ENCODE measurements at places on chromosomes 1 and 21.

- DNase-seq = no peak
Measured at GRCh38 chr1:4602462-4603294, 51.7 kb upstream of the AJAP1 start.

- peak; percentile 65 for DNase-seq
Measured at GRCh38 chr1:36609241-36610027, 126.7 kb upstream of the CSF3R start.

DNA sequence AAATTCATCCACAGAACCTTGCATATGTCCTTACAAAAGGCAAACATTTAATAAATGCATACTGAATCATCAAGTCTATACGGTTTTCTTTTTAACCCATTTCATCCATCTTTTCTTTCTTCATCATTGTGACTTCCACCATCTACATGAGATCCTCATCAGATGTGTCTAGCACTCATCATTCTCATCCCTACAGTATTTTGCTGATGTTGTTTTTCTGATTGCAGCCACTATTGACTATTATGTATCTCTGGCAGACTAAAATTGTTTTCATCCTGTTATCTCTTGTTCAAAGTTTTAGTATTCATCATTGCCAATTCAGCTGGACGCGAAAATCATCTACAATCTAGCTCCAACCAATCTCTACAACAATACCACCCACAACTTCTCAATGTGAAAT is 5.9 kb downstream of the LRIF1 start:
- DNase-seq = no peak

- DNase-seq = peak; percentile 45
Measured at GRCh38 chr1:171352554-171352953, 38.6 kb downstream of the FMO4 start.

GRCh38 chr1:17002524-17002902 is 9.2 kb downstream of the ATP13A2 start:
- no peak for DNase-seq

DNA sequence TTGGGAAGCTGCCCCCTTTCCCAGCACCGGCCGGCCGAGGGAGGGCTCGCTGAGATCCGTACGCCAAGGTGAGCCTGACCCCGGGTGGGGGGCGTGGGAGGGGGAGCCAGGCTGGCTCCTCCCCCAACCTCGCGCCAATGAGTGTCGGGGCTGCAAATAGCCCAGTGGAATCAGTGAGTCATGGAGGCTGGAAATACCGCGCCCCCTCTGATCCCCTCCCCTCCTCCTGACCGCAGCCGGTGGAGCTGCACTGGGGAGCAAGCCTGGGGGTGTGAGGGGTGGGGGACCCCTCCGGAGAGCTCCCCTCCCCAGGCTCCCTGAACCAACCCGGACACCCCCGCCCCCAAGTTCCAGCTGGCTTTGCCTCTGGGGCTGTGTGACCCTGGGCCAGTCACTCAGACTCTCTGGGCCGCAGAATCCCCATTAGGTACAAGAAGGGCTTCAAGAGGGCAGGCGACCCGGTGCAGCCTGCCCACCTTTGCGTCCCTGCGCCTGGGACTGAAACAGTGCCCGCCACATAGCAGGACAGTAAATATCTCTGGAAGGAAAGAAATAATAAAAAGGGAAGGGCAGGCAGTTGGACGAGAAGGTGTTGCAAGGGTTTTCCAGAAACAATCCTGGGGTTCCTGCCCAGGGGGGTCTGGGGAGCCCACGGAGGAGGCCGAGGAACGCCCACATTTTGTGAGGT is 4.5 kb downstream of the HSPB7 start:
- peak; percentile 72 for DNase-seq

GRCh38 chr1:107124694-107125093 is 16.1 kb upstream of the NTNG1 start:
- DNase-seq = no peak

GRCh38 chr1:36829961-36830360 is 204.4 kb downstream of the GRIK3 start:
- no peak for DNase-seq

DNA sequence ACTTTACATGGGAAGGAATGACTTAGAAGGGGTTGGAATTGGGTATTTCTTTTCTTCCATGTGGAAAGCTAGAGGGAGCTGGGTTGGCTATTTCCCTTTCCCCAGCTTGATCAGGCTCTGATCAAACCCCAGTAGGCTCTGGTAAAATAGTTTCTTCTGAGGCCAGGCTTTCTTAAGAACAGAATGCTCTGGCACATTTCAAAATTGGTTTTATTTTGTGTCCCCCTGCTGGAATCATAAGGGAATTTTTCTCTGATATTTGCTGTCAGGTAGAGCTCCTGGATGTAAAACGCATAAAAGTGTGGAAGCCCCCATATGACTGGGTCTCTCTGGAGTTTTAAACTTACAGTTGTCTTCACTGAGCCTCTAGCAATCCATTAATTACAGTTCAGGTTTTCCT is 17.1 kb upstream of the APOBEC4 start:
- DNase-seq = no peak

GRCh38 chr1:22751124-22751531 is 40.5 kb downstream of the EPHB2 start:
- no peak for DNase-seq

DNA sequence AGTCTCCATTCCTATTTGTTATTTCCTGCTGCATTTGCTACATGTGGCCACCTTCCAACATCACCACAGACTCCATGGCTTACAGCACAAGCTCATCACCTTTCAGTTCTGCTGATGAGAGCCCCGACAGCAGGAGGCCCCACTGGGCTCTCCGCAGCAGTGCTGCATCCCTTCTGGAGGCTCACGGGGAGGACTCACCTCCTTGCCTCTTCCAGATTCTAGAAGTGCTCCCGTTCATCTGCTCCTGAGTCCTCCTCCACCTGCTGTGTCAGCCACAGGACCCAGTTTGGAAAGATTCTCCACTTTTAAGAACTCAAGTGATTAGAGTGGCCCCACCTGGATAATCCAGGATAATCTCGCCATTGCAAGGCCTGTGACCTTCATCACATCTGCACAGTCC is 167.6 kb downstream of the PCBP3 start:
- no peak for DNase-seq

- DNase-seq = no peak
Measured at GRCh38 chr1:57874418-57874877, 450.6 kb upstream of the DAB1 start.

DNA sequence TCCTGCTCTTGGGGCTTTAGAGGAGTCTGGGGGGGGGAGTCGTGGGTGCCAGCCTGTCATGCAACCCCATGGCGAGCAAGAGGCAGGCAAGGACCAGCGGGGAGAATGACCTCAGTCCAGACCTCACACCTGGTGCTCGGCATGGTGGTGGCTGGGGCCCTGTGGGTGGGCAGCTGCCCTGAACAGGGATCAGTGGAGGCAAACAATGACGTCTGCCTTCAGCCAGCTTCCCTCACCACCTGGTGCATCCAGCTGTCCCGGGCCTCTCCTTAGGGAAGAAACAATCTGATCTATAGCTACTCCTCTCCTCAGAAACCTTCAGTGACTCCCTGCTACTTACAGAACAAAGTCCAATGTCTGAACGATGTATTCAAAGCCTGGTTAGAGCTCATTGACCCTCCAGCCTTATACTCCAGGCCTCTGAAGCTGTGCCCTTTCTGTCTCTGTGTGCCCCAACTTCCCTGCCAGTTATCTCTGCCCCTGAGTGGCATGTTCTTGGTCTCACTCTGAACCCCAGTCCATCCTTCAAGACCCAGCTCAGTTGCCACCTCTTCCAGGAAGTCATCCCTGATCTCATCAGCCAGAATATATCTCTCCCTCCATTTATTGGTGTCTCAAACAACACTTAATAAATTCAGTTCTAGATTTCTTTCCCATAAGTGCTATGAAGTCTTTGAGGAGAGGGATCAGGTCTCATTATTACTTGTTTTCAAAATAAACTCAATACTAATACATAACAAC is 6.6 kb downstream of the PADI2 start:
- no peak for DNase-seq

GRCh38 chr1:27659497-27660299 is 12.3 kb downstream of the IFI6 start:
- peak; percentile 94 for DNase-seq

GRCh38 chr21:45178070-45178608 is 103.8 kb downstream of the ADARB1 start:
- no peak for DNase-seq

DNA sequence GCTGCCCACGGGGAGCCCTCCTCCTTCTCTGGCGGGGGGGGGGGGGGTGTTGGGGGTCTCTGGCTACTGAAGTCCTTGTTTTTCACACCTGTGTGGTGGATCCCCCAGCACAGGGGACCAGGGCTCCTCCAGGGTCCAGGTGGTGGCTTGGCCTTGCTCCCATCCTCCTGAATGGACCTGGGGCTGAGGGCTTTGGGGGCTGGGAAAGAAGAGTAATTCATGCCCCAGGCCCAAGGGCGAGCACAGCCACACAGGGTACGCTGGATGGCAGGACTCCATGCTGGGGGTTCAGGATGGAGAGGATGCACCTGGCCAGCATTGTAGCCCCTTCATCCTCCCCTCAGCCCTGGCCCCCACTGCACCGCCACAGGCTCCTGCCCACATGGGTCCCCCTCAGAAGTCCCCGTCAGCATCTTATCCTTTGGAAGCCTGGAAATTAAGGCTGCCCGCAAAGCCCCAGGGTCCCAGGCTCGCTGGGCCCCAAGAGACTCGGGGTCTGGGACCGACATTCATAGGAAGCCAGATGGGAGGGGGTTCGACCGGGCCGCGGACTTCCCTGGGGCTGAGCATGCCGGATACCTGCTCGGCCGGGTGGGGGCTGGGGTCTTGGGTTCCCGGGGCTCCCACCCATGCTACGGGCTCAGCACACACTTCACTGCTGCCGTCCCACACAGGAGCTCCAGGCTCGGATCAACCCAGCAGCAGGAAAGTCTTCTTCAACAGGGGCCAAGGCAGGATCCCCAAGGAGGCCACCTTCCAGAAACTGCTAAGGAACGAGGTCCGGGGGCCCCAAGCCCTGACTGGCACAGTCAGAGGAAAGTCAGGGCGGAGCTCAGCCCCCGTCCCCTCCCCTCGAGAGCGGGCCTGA is 49.0 kb upstream of the ACTRT2 start:
- DNase-seq = no peak

GRCh38 chr1:117113199-117113598 is 8.3 kb downstream of the TRIM45 start:
- no peak for DNase-seq

DNA sequence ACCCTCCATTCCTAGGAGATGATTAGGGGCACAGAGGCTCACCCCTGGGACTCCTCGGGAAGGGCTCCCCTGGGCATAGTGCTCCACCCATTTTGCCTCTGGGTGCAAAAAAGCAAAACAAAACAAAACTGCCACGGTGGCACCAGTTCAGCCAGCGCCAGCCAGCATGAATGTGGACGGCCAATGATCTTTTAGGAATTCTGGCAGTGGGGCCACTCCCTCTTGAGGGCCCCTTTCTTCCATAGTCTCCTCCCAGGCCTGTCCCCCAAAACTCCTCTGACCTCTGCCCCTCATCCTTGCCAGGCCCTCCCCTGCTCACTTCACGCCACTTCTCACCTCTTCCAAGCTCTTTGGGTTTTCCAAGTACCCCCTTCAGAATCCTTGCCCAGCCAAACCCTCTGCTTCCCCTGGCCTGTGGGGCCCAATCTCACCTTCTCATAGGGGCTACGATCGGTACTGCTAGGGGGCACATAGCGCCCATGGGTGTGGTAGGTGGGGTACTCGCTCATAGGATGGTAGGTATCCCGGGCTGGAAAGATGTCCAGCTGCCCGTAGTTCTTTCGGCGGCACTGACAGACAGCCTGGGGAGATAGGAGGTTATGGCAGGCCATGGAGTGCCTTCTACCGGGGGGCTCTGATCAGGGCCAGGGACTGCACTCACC is 13.3 kb downstream of the TRIM46 start:
- DNase-seq = no peak

DNA sequence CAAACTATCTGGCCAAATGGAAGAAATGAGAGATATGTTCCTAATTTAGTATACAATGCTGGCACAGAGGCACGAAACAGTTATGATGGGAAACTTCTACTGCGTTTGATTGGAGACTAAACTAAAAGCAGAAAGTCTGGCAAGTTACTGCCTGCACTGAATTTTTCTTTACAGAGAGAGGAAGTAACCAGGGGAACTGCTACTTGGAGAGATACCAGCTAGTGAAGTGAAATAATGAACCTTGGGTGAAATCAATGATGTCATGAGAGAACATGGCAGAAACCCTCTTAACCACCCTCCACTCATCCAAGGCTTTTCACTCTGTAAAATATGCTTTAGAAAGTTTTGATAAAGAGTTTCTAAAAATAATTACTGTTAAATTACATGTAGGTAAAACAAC is 29.3 kb downstream of the NIBAN1 start:
- peak; percentile 56 for DNase-seq

DNA sequence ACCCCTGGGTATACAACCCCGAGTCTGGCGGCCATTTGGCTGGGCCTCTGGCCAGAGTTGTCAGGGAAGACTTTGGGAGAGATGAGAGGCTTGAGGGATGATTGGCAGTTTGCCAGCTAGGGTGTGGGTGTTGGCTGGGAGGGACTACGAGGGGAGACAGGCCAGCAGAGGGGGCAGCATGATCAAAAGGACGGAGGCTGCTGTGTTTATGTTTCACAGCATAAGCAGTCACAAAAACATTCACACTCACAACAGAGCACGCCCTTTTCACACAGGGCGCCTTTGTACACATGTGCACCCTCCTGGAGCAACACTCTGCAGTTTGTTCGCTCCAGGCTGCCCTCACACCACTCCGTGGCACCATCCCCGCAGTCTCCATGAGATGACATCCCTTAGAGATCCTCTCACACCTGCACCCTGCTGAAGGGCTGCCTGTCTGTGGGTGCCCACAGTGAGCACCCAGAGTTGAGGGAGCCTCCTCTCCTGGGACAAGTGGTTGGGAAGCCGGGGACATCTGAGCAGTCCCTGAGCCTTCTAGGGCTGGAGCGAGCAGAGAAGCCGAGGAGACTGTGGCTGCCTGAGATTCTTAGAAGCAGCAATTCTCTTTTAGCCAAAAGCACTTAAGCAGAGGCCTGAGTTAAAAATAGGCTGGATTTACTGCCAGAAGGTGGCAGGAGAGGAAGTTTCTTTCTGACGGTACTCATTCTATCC is 15.4 kb downstream of the EFNA3 start:
- peak; percentile 41 for DNase-seq

DNA sequence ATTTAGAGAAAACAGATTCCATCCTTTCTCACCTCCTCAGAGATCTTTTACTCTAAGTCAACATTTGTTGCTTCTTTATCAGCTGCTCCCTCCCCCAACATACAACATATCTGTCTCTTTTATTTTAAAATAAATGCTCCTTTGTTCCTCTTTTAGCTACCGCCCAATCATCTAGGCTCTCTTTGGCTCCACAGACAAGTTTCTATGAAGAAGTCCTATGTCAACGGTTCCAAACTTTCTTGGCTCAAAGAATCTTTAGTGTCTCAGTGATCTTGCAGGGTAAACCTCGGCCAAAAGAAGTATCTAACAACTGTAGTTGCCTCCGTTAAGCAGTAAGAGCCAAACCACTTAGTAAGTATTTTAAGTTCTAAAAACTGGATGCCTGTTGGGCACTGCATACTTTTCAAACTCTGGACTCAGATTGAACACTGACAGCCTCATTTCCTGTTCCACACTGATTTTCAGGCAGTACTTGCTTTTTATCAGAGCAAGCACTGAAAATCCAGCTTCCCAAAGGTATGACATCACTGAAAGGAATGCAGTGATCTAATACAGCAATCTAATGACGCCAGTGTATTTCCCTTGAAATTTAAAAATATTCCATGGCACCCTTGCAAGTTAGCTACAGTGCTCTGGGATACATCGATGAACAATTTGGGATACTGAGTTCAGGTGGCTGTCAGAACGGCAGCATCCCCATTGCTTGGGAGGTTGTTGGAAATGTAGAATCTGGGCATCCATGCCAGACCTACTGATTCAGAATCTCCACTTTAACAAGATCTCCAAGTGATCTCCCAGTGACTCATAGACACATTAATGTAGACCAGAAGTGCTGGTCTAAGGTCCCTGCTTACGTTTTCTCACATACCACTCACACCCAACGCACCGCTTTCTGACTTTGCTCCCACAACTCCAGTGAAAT is 26.8 kb downstream of the EGLN1 start:
- peak; percentile 75 for DNase-seq
